ENCODE measurements at places on chromosomes 7 and 10. TPM values are rescaled to one million over a fixed set of nuclear protein-coding genes. Genes with fewer than 3 reads are reported as not detected.

LRMDA gene
- polyA plus RNA-seq, result 5.3 TPM

TMEM273 gene
- 5.5 TPM for polyA plus RNA-seq

MEOX2 gene
- polyA plus RNA-seq, result 3.3 TPM

CTAGE6 gene
- not detected for polyA plus RNA-seq

Data from large intestine (tissue), 12 donors.